ENCODE measurements at places on chromosomes 3 and 15.

DNA sequence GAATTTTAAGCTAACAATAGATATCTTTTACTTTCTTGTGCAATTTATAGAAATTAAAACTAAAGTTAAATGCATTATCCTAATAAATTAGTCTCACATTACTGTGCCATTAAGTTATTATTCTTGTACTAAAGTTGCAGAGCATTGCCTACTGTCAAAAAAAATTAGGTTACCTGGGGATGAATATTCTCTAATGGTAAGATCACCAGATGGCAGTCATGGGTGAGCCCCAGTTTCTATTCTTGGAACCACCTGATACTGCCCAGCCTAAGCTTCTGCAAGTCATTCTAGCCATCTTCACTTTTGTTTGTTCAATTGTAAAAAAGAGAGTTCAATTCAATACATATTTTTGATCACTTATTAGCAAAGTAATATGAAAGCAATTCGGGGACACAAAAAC lies 213.2 kb downstream of the CADM2 start:
- no peak for DNase-seq

- no peak for DNase-seq
Observed at GRCh38 chr3:3134750-3135448, 8.2 kb downstream of the TRNT1 start.

DNA sequence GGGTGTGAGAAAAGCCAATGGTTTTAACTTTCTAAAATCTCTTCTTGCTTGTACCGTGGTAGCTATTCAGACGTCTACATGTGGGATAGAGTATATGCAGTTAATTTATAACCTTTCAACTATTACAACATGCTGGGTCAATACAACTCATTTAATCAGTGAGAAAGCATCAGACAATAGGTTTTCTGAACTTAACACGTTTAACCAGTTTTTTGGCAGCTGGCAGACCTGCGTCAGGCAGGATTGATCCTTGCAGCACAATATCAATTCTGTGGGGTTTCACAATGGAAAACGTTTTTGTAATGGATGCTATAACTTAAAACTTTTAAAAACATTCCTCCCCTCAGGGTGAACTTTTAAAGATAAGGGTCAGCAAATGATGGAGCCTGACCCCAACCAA lies 6.5 kb downstream of the GNB5 start:
- DNase-seq = no peak

DNA sequence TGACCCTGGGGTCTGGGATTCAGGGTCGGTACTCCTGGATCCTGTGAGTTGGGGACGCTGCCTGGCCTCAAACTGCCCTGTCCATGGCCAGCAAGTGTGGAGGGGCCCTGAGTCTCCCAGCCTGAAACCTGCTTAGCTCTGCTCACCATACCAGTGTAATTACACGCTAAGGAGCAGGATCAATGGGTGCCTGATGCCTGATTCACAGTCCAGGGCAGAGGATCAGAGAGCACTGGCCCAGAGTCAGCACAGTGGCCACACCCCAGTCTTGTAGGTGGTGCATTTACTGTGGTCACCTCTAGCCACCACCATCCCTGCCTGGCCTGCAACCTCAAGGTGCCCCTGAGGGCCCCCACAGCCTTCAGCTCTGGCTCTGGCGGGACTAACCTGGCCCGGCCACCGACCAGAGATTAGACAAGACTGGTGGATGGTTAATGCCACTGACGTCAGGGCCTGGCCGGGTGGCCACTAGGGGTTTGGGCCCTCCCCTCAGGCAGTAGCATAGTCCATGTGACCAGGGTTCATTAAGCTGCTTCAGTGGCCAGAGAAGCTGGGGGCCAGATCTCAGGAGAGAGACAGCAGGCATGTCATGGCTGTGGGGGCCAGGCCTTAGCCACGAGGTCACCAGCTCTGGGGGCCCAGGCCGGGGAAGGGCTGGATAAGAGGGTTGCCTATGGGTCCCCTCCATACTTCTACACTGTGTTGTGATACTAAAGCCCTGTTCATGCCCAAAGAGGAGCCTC lies 3.3 kb upstream of the SLC38A3 start:
- peak; percentile 74 for DNase-seq

GRCh38 chr3:66037330-66037985 lies 1.3 kb downstream of the MAGI1 start:
- peak; percentile 78 for DNase-seq

All from 8988T (cell line).